IgD-negative memory B cell (primary cell): ENCODE measurements at places on chromosomes 7 and 10. TPM values are rescaled to one million over a fixed set of nuclear protein-coding genes. Genes with fewer than 3 reads are reported as not detected.

Gene ZDHHC16
- polyA plus RNA-seq, result 23.3 TPM

Gene CPA2
- not detected for polyA plus RNA-seq

Gene AKR1C4
- polyA plus RNA-seq, result not detected

Gene CTTNBP2
- not detected for polyA plus RNA-seq

Gene KLHDC10
- 2.1 TPM for polyA plus RNA-seq

Gene PAX4
- polyA plus RNA-seq, result not detected

Gene AMZ1
- 1.9 TPM for polyA plus RNA-seq

Gene CARD11
- 52.4 TPM for polyA plus RNA-seq
